ENCODE measurements at places on chromosomes 3 and 15.

- no peak for DNase-seq
These were observed 22.4 kb downstream of the IGDCC3 start for GRCh38 chr15:65355173-65355987.

DNA sequence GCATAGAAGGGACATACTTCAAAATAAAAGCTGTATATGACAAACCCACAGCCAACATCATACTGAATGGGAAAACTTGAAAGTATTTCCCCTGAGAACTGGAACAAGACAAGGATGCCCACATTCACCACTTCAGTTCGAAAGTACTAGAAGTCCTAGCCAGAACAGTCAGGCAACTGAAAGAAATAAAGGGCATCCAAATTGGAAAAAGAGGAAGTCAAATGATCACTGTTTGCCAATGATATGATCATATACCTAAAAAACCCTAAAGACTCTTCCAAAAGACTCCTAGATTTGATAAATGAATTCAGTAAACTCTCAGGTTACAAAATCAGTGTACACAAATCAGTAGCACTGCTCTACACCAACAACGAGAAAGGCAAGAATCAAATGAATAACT is 40.7 kb downstream of the SLC49A4 start:
- DNase-seq, result no peak

DNA sequence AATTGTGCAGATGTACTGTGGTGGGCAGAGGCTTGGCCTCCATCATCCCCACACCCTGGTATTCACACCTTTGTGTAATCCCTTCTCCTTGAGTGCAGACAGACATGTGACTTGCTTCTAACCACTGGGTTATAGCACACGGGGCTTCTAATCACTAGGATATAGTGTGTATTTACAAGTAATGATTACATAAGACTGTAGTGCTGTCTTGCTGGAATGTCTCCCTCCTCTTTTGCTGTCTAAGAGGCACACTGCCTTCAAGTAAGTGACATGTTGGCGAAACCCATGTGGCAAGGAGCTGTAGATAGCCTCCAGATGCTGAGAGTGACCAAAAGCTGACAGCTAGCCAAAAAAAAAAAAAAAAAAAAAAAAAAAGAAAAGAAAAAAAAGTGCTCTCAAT is 542.7 kb upstream of the MDFIC2 start:
- DNase-seq, result no peak

DNA sequence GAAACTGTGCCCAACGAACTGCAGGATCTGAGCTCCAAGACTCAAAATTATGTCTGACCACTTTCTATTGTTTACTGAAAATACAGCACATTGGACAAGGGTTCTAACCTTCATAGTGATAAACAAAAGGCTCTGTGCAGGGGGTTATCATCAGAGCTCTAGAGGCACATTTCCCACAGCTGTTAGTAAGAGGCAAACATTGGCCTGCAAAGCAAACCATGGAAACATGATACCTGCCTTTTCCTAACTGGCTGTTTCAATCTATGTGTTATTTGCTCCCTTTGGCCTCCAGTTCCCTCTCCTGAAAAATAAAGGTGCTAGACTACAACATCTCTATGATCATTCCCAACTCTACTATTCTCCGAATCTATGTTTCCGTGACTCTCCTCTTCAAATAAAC is 159.7 kb upstream of the ARHGEF26 start:
- no peak for DNase-seq

- DNase-seq, result no peak
These were observed 1136.7 kb downstream of the TUSC7 start for GRCh38 chr3:117846238-117846637.

- DNase-seq, result no peak
These were observed 129.1 kb downstream of the RAP2B start for GRCh38 chr3:153291059-153291685.

DNA sequence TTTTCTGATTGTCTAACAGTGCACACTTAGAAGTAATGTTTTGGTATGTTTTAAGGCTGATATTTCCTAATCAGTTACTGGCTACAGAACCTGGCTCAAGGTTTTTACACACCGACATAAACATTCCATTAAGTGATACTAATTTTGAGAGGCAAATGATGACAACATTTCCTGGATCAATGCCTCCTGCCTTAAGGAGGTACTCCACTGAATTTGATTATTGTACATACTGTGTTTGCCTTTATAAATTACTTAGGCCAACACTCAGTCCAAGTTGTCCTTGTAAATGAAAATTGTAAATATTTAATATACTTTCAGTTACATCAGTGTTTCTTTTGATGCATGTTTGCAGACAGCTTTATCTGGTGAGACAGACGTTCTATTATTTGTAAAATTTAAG is 24.2 kb upstream of the LXN start:
- DNase-seq, result no peak

DNA sequence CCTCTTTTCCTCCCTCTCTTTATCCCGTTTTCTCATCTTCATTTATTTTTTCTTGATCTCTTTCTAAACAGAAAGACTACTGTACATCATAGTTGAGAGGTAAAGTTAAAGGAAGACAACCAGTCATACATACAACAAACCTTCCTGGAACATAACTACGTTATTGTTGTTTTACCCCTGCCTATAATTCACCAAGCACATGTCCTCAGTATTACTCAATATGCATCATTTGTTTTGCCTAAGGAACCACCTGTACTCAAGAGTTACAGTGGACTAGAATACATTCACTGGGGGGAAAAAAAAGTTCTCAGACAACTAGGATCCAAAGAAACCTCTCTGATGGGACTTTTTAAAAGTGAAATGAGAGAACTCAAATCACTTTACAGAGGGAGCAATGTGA is 344.7 kb upstream of the RBMS3 start:
- no peak for DNase-seq

GRCh38 chr3:176950743-176951142 is 246.5 kb downstream of the TBL1XR1 start:
- DNase-seq, result no peak
